Esophagus mucosa (tissue), 1 donor: ENCODE measurements at places on chromosomes 6 and 20.

GRCh38 chr6:150525300-150525699 lies 74.4 kb upstream of the PLEKHG1 start:
- no peak for ATAC-seq

GRCh38 chr6:161503570-161503969 lies 229.7 kb upstream of the AGPAT4 start:
- ATAC-seq: no peak

GRCh38 chr6:5302220-5302946 lies 41.1 kb downstream of the FARS2 start:
- peak; percentile 18 for ATAC-seq

DNA sequence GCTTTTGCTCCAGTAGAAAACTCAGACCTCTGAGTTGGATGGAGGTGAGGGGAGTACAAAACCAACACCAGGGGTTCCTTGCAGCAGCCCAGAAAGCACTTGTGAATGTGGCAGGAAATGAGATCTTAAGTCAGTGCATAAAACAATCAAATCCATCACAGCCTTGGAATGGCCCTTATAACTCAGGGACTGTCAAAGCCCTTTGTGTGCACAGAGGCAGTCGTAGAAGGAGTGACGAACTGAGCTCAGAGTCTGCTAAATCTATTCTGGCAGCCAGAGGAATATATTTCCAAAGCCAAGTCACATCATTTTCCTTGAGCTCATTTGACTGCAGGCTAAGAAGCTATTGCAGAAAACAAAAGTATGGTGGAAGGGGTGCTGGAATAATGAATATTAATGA lies 676.6 kb downstream of the DHX35 start:
- ATAC-seq: no peak

DNA sequence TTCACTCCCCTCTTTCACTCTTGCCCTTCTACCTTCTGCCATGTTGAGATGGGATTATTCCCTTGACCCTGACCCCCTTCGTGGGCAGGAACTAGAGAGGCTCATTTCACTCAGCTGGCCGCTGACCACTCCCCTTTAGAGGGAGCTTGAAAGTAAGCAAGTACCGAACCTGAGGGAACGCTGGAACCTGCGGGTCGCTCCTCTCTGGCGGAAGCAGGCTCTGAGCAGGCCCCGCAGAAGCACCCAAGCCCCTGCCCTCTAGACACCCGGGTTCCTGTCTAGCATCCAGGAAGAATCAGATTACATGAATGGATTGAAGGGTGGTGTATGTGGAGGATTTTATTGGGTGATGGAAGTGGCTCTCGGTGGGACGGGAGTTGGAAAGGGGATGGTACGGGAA lies 11.9 kb upstream of the MYCT1 start:
- no peak for ATAC-seq

GRCh38 chr20:63359937-63360849 lies 956 bp downstream of the CHRNA4 start:
- no peak for ATAC-seq

DNA sequence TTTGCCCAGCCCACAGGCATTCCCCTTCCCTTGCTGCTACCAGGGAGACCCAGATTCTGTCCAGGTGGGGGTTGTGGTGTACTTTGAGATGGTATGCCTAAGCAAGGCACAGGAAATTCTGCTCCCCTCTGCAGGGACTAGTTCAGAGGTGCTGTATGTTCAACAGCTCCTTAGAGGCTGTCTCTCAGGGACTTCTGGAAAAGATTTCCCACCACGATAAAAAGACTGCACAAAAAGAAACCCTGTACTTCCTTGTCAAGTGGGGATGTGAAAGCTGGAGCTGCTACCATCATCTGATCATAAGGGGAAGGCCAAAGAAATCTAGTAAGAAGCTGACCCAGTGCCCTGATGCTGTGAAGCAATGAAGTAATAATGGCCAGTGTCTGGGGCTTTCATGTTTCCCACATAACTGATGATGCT lies 51.5 kb upstream of the SMIM29 start:
- no peak for ATAC-seq

DNA sequence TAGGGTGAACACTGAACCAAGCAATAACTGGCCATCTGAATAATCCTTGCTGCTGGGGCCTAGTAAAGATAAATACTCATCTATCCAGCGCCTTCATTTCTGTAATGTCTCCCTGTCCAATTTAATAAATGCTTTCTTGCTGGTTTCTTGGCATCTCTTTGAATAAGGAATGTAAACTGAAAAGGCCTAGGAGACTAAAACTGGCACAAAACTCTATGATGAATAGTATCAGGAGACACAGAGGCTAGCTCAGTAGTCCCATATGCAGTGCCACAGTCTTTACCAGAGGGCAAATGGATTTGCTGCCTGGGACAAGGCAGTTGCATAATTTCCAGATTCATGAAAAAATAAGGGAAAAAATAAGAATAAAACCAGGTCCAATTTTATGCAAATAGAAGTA lies 324.4 kb downstream of the CENPW start:
- no peak for ATAC-seq

- ATAC-seq: no peak
Measured at GRCh38 chr6:67285770-67286495, 1349.1 kb upstream of the ADGRB3 start.

DNA sequence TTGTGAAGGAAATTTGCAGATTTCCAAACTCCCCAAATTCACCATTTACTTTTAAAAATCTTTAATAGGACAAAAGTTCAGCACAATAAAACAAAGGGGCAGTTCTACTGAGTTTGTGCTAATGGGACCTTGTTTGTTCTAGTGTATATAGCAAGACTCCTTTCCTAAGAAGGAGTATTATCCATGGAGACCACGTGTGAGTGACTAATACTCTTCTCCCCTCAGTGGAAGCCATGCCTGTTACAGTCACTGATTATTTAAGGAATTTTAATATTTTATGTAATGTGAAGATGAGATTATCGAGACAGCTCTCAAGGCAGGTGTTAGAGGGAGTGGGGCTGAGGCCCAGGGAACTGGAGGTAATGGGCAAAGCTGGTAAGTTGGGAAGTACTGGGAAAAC lies 16.4 kb upstream of the QKI start:
- ATAC-seq: no peak

- no peak for ATAC-seq
Measured at GRCh38 chr20:42949950-42950349, 239.8 kb downstream of the PTPRT start.

DNA sequence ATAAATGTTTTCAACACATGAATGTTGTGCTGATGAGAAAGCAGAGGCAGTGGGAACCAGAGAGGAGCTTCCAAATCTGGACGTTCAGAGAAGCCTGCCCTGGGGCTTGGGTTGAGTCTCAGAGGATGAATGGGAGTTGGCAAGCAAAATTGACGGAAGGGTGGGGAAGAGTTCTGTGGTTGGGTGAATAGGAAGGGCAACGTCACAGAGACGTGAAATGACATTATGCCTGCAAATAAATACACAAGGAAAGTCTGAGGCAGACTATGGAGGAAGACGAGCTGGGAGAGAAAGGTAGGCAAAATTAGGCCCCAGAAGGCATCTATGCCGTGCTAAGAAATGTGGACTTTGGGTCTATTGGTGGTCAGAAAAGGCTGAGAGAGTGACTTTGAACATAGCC lies 25.2 kb upstream of the SGK1 start:
- peak; percentile 41 for ATAC-seq

DNA sequence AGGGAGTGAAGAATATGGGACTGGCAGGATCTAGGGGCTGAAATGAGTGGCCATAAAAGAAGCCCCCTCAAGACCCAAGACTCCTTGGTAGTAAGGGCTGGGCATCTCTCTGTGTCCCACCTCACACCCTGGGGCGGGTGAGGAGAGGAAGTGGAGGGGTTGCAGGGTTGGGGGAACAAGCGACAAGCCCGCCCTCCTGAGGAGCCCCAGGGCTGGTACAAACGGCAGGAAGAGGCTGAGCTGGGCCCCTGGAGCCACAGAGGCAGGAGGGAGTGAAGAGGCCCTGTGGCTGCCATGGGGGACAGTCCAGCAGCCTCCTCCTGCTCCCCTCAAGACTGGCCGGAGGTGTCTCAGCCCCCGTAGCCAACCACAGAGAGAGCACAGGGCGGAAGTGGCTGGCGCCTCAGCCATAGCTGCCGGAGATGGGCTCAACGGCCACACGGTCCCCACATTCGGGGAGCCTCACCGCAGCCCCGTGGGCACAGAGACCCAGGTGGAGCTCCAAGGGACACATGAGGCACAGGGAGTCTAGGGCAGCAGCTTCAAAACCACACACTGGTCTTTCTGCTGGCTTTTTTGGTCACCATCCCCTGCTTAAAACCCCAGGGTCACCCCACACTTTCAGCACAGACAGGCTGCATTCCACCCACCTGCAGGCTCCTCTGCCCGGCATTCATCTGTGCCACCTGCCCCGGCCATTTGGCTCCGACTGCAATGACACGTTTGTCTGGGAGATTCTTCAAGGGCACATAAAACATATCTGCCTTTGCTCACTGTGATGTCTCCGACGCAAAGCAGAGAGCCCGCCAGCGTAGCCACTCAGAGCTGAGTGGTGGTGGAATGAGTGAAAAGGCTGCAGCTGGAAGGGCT lies 524 bp downstream of the C20orf203 start:
- ATAC-seq: peak; percentile 20

DNA sequence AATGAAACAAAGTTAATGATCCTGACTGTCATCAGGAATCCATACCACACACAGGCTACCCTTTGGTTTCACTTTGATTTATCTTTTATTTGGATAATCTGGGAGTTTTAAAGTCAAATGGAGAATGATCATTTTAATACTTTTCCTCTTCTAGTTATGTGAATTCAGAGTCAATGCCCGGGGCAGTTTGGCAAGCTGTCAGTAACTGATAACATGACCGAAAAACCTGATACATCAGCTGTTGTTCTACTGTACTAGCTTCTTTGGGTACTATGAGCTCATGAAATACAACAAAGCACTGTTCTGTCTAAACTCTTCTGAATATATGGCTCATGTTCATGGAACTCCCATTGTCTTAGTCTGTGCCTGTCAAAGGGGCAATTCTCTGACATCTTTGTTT lies 30.2 kb downstream of the KLHL31 start:
- no peak for ATAC-seq

GRCh38 chr20:13877793-13878192 lies 93.0 kb downstream of the NDUFAF5 start:
- no peak for ATAC-seq

DNA sequence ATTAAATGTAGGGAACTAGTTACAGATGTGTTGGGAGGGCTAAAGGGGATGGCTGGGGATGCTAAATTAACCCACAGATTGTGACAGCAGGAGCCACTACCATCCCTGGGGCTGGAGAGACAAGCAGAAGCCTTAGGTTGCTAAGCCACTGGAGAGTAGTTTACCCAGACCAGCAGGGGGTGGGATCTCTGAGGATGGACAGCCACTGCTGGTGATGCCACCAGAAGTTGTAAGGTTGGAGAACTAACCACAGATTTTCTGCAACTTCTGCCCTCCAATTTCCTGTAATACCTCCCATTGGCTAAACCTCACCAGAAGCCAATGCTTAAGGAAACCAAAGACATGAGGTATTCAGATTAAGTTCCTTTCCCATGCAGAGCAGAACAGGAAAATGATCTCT lies 139.6 kb upstream of the NOX3 start:
- ATAC-seq: no peak

DNA sequence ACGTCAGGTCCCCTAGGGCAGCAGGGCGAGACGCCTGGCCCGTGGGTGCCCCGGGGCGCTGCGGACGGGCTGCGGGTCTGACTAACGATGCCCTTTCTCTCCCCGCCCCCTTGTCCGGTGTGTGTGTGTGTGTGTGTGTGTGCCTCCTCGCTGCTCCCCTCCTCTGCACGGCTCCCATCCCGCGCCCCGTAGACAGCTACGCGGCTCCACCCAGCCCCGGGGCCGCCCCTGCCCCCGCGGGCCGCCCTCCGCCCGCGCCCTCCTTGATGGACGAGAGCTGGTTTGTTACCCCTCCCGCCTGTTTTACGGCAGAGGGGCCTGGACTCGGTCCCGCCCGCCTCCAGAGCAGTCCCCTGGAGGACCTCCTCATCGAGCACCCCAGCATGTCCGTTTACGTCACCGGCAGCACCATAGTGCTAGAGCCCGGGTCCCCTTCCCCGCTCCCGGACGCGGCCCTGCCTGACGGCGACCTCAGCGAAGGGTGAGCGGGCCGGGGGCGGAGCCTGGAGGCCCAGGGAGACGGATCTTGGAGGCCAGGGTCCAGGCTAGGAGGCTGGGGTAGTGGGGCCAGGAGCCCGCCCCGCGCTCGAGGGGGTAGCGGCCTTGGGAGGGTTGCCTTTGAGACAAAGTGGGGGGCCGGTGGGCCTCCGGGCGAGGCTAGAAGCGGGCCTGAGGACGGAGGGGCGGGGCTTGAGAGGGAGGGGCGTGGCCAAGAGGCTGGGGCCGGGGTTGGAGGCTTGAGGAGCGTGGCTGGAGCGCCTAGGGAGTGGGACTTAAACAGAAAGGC lies 5.1 kb downstream of the TP53INP2 start:
- ATAC-seq: peak; percentile 54

GRCh38 chr6:152698692-152699091 lies 995 bp downstream of the MYCT1 start:
- ATAC-seq: no peak

DNA sequence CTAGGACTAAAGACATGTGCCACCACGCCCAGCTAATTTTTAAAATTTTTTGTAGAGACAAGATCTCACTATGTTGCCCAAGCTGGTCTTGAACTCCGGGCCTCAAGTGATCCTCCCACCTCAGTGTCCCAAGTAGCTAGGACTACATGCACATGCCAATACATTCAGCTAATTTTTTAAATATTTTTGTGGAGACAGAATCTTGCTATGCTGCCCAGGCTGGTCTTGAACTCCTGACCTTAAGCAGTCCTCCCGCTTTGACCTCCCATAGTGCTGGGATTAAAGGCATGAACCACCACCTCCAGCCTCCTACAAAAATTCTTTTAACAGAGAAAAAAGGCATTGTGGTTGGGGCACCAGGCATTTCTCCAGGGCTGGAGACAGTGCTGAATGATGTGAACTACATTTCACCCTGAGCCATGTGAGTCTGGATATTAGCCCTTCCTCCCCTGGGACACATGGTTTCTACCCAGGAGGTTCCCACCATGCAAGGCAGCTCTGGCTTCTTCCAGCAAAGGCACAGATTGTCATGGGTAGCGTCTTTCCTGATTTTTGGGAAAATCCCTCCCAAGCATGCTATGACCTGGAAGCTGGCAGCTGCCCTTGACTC lies 36.3 kb upstream of the CMTR1 start:
- ATAC-seq: no peak

DNA sequence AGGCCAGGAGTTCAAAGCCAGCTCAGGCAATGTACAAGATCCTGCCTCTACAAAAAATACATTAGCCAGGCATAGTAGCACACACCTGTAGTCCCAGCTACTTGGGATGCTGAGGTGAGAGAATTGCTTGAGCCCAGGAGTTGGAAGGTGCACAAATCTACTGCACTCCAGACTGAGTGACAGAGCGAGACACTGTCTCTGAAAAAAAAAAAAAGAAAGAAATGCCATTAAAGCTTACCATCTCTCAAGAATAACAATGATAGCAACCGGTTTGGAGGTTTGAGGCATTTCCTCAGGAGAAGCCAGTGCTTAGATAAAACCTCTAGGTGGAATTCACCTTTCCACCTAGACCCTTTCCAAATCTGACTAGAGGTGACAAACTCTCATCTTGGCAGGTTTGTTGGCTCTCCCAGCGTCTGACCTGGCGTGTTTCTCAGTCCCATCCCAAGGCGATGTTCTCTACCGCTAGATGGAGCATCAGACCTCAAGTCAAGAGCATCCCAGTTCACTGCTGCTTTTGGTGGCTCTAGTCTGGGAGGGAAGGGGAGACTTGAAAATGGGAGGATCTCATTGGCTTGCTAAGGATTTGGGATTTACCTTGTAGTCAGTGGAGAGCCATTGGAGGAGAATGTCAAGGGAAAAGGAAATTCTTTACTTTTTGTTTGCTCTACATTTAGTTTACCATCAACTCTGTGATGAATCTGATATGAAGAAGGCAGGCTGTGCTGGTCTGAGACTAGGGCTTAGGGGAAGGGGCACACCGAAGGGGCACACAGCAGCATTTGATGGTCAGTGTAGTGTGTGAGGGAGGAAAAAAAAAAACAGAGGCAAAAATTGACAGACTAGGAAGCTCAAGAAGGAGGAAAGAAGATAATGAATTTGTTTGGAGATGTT lies 67.9 kb downstream of the NCOA7 start:
- peak; percentile 82 for ATAC-seq
